ENCODE measurements at places on chromosomes 7 and 10.

DNA sequence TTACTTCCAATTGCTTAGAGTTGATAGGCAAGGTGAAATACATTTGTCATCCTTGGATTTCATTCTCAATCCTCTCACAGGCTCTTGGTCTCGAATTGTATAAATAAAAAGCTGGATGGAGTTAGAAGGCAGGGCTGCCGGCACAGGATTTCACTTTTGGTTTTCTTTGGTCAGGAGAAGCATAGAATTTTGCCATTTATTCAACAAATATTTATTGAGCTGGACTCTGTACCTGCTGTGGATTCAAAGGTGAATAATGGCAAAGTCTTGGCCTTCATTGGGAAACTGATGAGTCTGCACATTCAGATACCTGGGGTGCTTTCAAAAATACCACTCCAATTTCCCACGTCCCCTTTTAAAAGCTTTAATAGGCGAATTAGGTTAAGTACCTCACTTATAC, 49.7 kb downstream of the PDK4 start:
- no peak for DNase-seq

DNA sequence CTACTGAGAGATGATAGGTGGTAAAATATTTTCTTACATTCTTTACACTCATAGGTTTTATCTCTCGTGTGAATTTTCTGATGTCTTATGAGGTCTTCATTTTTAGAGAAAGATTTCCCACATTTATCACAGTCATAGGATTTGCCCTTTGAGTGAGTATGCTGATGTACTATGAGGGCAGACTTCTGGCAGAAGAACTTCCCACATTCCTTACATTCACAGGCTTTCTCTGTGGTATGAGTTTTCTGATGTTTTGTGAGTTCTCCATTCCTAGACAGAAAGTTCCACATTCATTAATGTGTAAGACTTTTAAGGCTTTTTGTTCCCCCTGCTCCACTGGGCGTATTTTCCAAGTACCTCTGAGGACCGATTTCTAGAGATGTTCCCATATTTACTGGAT, 23.5 kb downstream of the ZNF25 start:
- no peak for DNase-seq

- DNase-seq: no peak
These were observed 1102.4 kb downstream of the SORCS3 start for GRCh38 chr10:105743343-105744056.

GRCh38 chr7:22610951-22611757, 111.2 kb upstream of the STEAP1B start:
- no peak for DNase-seq

DNA sequence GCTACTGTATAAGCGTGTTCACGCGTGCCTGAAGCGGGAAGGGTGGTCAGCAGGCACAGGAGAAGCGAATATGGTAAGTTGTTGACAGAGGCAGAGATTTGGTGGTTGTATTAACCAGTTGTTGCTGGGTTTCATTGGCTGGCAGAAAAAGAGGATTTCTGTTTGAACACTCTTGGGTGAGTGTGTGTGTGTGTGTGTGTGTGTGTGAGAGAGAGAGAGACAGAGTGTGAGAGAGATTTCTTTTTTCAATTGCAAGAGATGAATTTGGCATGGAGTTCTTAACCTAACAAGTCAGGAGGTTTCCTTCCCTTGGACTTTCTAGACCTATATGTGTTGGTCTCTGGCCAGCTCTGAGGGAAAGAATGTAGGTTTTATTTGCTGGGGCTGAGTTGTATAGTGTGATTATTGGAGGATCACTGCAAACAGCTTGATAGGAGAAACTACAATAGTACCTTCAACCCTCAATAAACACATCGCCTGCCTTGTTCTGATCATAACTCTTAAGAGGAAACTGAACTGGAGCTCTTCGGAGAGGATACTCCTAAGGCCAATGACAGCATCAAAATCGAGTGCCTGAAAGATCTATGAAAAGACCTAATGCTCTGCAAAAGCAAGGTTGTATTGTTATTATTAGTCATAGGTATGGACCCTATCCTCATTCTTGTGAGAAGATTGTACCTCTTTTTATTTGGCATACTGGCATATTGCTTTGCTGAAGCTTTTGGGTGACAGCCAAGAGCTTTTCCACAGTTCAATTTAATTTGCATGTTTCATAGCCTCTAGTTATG, 1.2 kb downstream of the MCU start:
- no peak for DNase-seq
